Myocyte (in vitro differentiated cells): ENCODE measurements at places on chromosomes 11 and 22. TPM values are rescaled to one million over a fixed set of nuclear protein-coding genes. Genes with fewer than 3 reads are reported as not detected.

DNA sequence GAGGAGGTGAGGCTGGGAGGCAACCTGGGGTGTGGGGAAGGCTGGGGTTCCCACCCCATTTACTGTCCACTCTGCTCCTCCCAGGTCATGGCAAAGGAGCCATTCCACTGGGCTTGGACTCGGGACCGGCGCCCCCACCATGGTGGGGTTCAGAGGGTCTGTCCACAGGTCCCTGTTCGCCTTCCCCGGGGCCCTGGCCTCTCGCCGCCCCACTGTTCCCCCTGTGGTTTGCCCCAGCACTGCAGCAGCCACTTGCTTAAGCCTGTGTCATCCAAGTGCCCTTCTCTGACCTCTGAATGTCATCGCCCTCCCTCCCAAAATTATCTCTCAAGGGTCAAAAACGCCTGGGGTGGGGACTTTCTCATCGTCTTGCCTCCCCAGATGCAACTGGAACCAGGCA, 2.6 kb downstream of the SPDYC start:
- no peak for DNase-seq

GRCh38 chr11:108891909-108892511, 227.1 kb downstream of the DDX10 start:
- DNase-seq: peak; percentile 51

DNA sequence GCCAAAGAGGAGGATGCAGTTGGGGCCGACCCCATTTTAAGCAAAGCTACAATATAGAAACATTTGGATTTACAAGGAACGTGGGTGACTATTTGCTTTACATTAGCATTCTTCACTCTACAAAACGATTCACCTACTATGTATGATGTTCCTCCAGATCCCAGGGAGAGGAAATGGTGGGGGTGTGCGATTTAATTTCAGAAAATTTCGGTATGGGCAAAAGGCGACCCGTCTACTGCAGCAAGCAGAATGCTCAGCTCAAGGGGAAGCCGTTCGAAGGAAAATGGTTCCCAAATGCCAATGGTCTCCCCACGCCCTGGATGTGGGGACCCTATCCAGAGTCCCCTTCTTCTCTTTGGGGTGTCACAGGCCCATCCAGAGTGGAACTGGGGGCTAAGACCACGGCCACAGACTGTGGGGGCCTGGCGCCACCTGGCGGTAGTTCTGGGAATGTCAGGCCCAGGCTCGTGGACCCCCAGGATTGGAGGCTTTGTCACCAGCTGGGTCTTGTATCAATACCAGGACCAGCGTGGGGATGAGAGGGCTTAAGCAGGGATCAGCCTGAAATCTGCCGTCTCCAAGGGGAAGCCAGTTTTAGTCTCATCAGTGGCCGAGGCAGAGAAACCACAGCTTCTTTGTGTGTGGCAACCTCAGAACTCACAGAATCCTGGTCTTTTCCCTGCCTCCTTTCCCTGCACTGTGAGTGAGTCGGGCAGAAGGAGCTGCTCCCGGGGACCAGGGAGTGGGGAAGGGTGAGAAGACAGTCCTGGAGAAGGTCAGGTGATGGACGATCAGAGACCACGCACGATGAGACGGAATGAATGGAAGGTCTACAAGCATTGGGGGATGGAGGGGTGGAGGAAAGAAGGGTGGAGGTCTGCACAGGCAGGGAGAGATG, 8.4 kb downstream of the LRRC10B start:
- DNase-seq: peak; percentile 29

DNA sequence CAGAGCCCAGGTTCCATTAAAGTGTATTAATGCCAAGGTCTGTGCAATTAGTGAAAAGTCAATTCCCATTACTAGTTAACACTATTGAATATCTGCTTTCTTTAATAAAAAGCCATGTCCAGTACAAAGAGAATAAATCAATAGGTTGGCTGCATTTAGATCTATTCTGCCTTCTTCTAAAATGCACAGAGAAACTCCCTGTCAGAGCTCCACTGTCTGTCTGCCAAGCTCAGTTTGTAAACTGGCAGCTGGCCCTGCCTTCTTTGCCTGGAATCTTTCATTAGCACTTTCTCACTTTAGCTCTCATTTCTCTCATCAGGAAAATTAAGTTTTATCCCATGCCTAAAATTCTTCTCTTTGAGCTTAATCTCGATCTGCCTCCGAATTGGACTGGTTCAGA, 35.6 kb downstream of the ARL14EP start:
- no peak for DNase-seq

DNA sequence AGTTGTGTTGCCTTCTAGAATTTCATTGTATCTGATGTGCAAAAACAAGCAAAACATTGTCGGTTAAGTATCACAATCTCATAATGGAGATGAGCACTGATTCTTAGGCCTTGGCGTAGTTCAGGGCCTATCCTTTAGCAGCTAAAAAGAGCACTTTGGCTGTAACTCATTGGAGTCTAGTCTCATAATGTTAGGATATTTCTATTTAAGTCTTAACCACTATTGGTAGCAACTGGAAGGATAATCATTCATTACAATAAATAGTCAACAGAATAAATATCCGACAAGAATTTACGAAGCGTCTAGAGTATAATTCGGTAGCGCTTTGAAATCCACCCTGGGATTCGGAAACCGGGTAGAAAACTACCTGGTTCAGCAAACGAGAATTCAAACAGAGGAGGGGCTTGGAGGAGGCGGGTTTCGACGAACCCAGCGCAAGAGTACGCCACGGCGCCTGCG, 461 bp upstream of the EED start:
- no peak for DNase-seq

DNA sequence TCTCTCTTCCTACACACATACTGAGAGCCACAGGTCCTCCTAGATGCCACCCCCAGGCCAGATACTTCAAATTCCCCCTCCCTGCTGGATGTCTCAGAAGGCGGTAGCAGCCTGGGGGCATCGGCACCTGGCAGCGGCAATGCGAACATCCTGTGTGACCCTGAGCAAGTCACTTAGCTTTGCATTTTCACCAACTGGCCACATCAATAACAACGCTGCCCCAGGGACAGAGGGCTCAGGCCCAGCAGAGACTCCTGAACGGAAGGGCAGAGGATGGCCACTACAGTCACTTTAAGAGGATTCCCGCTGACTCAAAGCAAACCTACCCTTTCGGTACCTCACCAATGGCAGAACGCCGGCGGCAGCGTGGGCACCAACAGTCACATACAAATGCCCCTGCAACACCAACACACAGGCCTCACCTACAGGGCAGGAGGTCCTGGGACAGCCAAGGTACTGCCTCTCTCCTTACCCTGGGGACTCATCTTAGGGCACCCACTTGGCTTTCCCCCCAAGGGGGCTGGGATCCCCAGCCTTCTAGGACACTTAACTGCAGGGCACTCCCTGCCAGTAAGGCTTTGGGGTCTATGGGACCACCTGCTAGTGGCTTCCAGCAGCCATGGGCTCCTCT, 1.6 kb downstream of the LMO1 start:
- no peak for DNase-seq

Gene PRR33
- 1.4 and 3.9 TPM in 2 replicates for total RNA-seq

GRCh38 chr11:69877235-69877634, 58.0 kb upstream of the FGF3 start:
- DNase-seq: no peak

Gene TP53AIP1
- 0.05 TPM in 1 of 2 replicates, not detected in the other for total RNA-seq

Gene B3GAT1
- total RNA-seq: not detected in 2 replicates

Gene OR52H1
- not detected in 2 replicates for total RNA-seq

- no peak for DNase-seq
Measured at GRCh38 chr11:60927061-60927592, 2.9 kb downstream of the TMEM132A start.

GRCh38 chr11:15815246-15816195, 540.8 kb downstream of the SOX6 start:
- peak; percentile 31 for DNase-seq

Gene CREB3L1
- total RNA-seq: 19.7 and 23.6 TPM in 2 replicates

- no peak for DNase-seq
Measured at GRCh38 chr22:23569716-23570115, 10.4 kb downstream of the IGLL1 start.

Gene CNTF
- total RNA-seq: 1.7 and 3.0 TPM in 2 replicates

DNA sequence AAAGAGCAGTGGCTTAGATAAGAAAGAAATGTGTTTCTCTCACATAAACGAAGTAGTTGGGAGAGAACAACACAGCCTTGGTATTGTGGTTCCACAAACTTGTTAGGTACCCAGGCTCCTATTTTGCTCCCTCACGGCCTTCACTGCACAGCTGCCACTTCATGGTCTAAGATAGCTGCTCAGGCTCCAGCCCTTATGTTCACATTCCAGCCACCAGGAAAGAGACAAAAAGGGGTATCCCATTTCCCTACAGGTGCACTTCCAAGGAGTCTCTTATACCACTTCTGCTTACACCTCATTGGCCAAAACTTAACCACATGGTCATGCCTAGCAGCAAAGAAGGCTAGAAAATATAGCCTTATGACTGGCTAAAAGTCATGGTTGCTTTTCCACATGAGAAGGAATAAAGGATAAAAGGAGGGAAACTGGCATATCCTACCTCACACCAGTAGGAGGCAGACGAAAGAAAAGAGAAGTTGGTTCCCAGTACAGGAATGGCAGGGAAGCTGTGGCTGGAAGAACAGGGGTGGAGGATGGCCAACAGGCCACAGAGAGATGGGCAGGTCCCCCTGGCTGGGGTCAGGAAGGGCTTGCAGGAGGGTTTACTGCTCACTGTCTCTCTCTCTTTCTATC, 5.4 kb upstream of the HDHD5 start:
- DNase-seq: no peak

DNA sequence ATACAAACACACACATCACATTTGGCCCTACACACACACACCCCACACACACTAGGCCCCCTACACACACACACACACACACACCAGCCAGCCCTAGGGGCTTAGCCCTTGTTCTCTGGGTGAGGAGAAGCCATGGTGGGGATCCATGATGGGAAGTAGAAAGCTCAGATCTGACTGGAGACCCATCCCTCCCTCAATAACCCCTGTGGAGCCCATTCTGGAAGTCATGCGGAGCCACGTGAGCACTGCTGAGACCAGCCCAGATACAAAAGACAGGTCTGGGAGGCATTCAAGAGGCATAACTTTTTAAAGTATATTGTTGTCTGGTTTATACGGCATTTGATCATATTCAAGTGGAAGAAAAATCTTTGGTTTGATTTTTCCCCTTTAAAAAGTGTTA, 448.5 kb downstream of the SOX6 start:
- DNase-seq: no peak

GRCh38 chr22:43529934-43530333, 118.1 kb downstream of the MPPED1 start:
- DNase-seq: no peak

DNA sequence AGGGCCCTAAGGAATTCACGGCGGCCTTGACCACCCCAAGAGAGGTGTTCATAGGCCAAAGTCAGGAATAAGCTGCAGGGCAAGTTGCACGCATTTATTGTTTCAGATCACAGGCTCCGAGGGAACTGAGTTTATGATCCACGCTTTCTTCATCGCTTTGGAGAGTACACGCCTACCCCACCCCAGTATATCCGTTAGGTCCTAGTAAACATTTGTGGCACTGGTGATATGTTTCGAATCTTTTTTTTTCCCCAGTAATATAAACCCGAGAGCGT, 805 bp downstream of the GANAB start:
- no peak for DNase-seq

- DNase-seq: no peak
Measured at GRCh38 chr22:46262449-46263215, 511 bp downstream of the PKDREJ start.
